ENCODE measurements at places on chromosomes 13 and 19.
A peak's percentile ranks its signal among the peaks of the same experiment; 100 is the strongest.

DNA sequence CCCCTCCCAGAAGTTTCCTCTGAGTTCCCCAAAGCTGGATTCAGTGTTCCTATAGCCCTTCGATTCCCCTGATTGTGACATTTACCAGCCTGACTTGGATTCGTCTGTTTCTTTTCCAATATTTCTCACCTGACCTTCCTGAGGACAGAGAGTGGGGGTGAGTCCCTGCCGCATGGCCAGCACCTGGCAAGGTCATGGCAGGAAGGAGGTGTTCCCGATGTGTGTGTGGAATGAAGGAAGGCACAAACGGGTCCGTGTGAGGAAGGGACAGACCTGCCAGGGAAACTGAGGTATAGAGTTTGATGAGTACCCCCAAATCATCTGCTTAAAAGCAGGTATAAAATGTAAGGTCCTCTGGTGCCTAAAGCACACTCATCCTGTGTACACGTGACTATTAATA, 3.3 kb downstream of the COL4A1 start:
- no peak for DNase-seq

- no peak for DNase-seq
Measured at GRCh38 chr19:45187421-45188100, 9.0 kb downstream of the BLOC1S3 start.

DNA sequence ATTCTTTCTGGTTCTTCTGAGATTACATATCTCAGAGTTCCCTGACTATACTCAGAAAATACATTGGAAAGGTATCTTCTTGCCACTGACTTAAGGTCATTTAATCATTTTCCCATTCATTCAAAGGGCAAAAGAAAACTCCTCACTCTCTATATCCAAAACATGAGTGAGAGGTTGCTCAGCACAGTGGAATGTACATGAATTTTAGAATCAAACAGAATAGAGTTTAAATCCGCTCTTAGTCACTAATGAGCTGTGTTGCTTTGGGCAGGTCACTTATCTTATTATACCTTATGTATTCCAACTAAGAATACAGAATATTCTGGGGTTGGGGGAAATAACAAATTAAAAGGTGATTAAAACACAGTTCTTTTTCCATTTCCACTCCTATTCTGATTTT, 452.6 kb upstream of the KLF12 start:
- DNase-seq: no peak

DNA sequence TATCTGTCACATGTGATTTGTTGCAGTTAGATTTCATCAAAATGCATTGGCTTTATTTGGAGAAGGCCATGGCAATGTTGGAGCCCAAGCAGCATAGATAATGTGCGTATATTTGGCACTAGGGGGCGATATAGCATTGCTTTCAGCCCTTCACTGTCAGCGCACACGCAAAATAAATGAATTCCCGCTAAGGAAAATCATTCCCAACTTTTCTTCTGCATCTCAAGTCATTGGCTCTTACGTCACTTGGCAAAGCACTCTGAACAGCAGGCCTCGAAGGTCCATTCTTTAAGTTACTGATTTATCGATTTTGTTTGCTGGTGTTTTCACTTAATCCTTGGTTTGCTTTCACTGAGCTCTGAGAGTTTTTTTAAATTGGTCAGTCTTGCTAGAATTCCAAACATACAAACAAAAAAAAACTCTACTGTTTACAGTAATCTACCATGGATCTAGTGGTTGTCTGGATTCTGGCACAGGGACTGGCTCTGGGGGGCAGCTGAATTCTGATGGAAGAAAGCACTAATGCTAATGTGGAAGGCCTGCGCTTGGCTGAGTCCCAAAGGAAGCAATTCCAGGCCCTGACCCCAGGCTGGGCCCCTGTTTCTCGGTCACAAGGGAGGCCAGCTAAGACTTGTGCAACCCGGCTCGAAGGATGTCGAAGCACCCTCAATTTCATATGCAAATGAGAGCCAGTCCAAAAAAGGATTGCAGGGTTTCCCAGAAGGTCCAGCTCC, 97.7 kb upstream of the IPO5 start:
- peak; percentile 93 for DNase-seq

- no peak for DNase-seq
Measured at GRCh38 chr19:17125728-17126677, 50.4 kb downstream of the MYO9B start.

GRCh38 chr19:44890366-44891015, 563 bp upstream of the TOMM40 start:
- peak; percentile 100 for DNase-seq

- DNase-seq: no peak
Measured at GRCh38 chr19:8577247-8577646, at the start of gene MYO1F. MYO1F (minus strand) TSS chr19:8577442; CDS start chr19:8577309, 133 bp downstream.

DNA sequence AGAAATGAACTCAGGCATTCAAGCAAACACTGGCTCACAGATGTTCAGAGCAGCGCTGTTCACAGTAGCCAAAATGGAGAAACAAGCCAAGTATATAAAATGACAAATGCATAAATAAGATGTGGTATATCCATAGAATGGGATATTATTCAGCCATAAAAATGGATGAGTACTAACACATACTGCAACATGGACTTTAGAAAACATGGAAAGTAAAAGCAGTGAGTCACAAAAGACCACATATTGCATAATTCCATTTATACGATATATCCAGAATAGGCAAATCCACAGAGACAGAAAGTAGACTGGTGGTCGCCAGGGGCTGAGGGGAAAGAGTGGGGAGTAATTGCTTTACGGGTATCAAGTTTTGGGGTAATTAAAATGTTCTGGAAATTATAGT, 6.6 kb downstream of the ZNF837 start:
- no peak for DNase-seq

GRCh38 chr19:42471554-42472249, 29.0 kb upstream of the CXCL17 start:
- no peak for DNase-seq

DNA sequence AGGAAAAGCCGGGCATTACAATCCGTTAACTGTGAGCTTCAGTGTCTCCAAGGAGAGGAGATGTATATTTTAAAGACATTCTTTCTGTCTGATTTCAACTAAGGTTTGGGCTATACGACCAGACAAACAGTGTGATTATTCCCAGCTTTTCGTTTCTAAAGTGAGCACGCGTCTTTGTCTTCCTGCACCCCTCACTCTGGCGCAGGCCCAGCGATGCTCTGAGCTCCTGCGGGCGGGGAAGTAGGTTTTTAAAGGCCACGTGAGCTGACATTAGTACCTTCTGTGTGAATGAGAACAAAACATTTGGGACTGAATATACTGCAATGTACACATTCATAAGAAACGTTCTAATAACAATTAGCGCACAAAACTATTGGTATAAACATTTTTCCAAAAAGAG, 15.3 kb upstream of the RANBP3 start:
- DNase-seq: no peak

DNA sequence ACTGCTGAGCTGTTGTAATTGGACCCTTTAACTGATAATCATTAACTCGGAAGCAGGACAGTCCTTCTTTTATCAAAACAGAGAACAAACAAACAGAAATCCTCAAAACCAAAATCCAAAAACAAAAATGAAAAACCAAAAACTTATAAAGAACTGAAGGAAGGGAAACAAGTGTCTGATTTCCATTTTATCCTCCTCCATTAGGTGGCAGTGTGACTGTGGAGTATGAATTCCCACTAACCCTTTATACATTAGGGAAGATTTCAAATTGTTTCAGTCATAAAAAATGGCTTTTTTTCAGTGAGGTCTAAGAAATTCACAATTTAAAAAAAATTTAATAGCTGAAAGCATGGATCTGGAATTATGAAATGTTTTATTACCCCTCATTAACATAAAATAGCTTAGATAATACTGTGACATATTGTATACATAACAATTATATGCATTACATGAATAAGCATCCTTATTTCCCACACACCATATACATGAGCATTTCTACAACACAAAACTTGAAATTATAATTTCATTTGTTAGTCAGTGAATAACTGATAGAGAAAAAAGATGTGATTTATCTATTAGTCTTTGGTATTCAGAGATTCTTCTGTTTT, 1074.3 kb upstream of the PCDH9 start:
- DNase-seq: peak; percentile 37

- peak; percentile 28 for DNase-seq
Measured at GRCh38 chr19:45769821-45770191, 754 bp upstream of the SIX5 start.

DNA sequence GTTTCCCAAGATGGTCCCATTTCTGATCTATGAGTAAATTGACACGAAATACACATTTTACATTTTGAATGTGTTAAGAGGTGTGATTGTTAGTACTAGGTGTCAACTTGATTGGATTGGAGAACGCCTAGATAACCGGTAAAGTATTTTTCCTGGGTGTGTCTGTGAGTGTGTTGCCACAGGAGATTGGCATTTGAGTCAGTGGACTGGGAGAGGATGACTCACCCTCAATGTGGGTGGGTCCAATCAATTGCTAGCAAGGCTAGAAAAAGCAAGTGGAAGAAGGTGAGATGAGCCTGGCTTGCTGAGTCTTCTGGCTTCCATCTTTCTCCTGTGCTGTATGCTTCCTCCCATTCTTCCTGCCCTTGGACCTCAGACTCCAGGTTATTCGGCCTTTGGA, 960.7 kb upstream of the PCDH9 start:
- no peak for DNase-seq

DNA sequence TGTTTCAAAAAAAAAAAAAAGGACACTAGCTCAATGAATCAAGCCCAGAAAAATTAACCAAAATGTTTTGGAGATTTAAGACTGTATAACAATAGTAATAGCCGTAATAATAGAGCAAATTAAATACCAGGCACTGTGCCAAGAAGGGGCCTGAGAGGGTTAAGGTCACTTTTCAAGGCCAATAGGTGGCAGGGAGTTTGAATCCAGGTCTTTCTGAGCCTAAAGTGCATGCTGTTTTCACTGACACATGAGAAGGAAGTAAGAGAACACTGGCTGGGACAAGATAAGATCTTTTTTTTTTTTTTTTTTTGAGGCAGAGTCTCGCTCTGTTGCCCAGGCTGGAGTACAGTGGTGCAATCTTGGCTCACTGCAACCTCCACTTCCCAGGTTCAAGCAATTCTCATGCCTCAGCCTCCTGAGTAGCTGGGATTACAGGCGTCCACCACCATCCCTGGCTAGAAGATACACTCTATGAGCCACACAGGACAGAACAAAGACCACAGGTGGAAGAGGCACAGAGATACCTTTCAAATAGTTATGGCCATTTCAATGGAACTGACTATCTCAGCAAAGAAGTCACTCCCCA, 7.7 kb downstream of the FFAR2 start:
- DNase-seq: no peak

DNA sequence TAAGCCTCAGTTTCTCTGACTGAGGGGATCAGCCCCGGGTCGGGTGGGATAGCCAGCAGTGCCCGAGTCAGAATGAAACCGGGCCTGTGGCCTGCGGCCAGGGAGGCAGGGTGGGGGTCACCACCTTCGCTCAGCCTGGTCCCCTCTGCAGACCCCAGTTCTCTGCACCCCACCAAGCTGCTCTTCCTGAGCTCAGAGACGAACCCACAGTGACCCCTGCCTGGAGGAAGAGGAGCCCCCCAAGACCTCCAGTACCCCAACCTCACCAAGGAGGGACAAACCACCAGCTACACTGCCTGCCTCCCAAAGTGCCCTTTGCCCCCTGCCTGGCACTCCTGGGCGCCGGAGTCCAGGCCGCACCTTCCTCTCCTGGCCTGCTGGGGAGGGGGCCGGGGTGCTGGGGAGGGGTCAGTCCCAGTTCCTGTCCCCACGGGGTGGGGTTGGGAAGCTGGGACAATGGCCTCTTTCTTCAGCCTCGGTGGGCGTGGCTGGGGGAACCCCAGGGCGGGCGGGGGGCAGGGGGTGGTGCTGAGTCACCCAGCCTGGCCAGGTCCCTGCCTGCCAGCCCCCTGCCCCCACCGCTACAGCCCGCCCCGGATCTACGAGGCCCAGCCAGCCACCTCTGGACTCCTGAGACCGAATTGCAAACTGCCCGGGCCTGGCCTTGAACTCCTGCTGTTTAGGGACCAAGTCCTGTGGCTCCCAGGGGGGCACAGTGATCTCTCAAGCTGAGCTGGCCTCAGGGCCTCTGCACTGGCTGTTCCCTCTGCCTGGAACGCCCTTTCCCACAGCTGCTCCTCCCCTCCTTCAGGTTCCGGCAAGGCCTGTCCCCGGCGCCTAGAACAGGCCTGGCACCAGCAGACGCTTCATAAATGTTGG, 14.3 kb downstream of the ZBTB7A start:
- DNase-seq: no peak

- DNase-seq: no peak
Measured at GRCh38 chr19:39356647-39357046, 14.4 kb downstream of the SAMD4B start.

DNA sequence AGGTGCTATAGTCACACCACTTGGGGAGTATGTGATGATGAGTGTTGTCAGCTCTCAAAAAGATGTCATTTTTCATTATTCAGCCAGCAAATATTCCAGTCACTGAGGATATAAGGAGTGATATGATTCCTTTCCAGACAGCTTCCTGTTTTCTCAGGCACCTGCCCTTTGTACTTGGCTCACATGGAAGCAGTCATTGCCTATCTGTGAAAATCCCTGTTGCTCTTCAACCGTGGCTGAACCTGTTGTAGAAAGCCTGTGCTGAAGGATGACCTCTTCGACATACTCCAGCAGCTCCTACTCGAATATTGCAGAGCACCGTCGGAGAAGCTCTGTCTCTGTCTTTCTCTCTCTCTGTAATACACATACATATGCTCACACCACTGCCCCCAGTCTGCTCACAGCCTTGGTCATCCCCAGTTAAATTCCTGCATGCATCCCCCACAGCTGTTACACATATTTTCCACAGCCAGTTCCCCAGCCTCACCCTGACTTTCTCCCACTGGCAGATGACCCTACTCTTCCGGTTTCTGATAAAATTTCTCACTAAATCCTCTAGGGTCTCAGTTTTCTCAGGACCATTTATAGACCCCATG, 204.2 kb upstream of the ARGLU1 start:
- no peak for DNase-seq
